ENCODE measurements at places on chromosomes 7 and 10. TPM values are rescaled to one million over a fixed set of nuclear protein-coding genes. Genes with fewer than 3 reads are reported as not detected.

Gene HTR7
- total RNA-seq: 0.62 TPM

Gene IGFBP3
- 1.7 TPM for total RNA-seq

Gene H2BK1
- not detected for total RNA-seq

DNA sequence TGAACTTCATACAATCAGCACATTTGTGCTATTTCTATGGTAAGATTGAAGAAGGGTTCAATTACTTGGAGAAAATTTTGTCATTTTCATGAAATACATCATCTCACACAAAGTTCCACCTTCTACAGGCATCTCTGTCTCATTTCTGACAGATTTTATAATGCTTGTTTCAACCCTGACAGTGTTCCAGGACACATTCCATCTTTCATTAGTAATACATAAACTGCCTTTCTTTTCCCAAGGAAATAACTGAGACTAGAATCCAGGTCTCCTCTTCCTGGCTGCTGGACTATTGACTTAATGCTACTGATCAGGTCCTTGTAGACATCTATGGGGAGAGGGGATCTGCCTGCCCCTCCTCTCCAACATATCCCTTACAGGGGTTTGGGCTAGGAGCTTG lies 70.1 kb upstream of the PLPP4 start:
- no peak for DNase-seq
- no peak overlapping the region for H3K4me3 ChIP-seq
- H3K36me3 ChIP-seq: no peaks in the 10 kb centered on the region
- H3K27ac ChIP-seq: no peak overlapping the region

GRCh38 chr7:105621176-105621575 lies 39.9 kb upstream of the EFCAB10 start:
- no peak for DNase-seq
- no peak overlapping the region for H3K4me3 ChIP-seq
- H3K36me3 ChIP-seq: peaks cover 5% of the 10 kb centered on the region
- H3K27me3 ChIP-seq: no peaks in the 10 kb centered on the region
- H3K27ac ChIP-seq: no peak overlapping the region
- H3K4me1 ChIP-seq: no peaks in the 10 kb centered on the region

- no peak for DNase-seq
- H3K36me3 ChIP-seq: no peaks in the 10 kb centered on the region
- no peaks in the 10 kb centered on the region for H3K27me3 ChIP-seq
- H3K27ac ChIP-seq: peak overlapping the region; percentile 92
Observed at GRCh38 chr10:3872712-3873329, 87.8 kb upstream of the KLF6 start.

GRCh38 chr10:7722927-7723529 lies 19.9 kb downstream of the ITIH2 start:
- no peak overlapping the region for H3K4me3 ChIP-seq
- peaks cover 15% of the 10 kb centered on the region for H3K27me3 ChIP-seq
- no peak for DNase-seq

- H3K4me1 ChIP-seq: no peaks in the 10 kb centered on the region
- no peak for DNase-seq
- no peaks in the 10 kb centered on the region for H3K36me3 ChIP-seq
- H3K27me3 ChIP-seq: no peaks in the 10 kb centered on the region
- no peak overlapping the region for H3K4me3 ChIP-seq
Observed at GRCh38 chr10:111578076-111578475, 501.2 kb downstream of the ADRA2A start.

GRCh38 chr7:16926283-16926682 lies 44.5 kb upstream of the AGR3 start:
- no peaks in the 10 kb centered on the region for H3K36me3 ChIP-seq
- no peaks in the 10 kb centered on the region for H3K4me1 ChIP-seq
- DNase-seq: no peak
- H3K4me3 ChIP-seq: no peak overlapping the region
- no peak overlapping the region for H3K27ac ChIP-seq
- H3K27me3 ChIP-seq: no peaks in the 10 kb centered on the region

- peaks cover 80% of the 10 kb centered on the region for H3K4me1 ChIP-seq
- H3K4me3 ChIP-seq: peak overlapping the region; percentile 32
- no peaks in the 10 kb centered on the region for H3K27me3 ChIP-seq
- no peak for DNase-seq
- H3K36me3 ChIP-seq: no peaks in the 10 kb centered on the region
Observed at GRCh38 chr10:70359017-70359550, 23.3 kb downstream of the LRRC20 start.

GRCh38 chr7:24604630-24605029 lies 31.4 kb downstream of the PALS2 start:
- H3K4me3 ChIP-seq: no peak overlapping the region
- no peak overlapping the region for H3K27ac ChIP-seq
- no peaks in the 10 kb centered on the region for H3K4me1 ChIP-seq
- H3K36me3 ChIP-seq: peaks cover 14% of the 10 kb centered on the region
- no peaks in the 10 kb centered on the region for H3K27me3 ChIP-seq

Data from natural killer cell treated with Interleukin-12 subunit alpha and Interleukin-12 subunit beta and Interleukin-15 and Interleukin-18, amount 100 ng/mL, for 72 hours (primary cell).